ENCODE measurements at places on chromosomes 7 and 10.

DNA sequence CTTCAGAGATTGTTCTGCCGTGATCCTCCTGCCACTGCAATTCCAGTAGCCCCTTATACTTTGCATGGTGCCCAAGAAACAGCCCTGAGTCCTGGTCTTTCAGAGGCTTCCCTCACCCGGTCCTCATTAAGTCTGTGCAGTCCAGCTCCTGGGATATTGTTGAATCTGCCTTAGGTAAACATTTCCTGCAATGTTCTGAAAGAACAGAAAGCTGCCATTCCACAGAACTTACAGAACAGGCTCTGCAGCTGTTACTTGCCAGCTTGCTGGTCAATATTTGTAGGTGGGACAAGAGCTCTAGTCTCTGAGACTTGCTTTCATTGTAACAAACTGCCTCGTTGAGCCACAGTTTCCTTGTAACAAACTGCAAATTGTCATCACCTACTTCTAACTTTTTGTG, 115.0 kb upstream of the KIF5B start:
- DNase-seq: no peak

DNA sequence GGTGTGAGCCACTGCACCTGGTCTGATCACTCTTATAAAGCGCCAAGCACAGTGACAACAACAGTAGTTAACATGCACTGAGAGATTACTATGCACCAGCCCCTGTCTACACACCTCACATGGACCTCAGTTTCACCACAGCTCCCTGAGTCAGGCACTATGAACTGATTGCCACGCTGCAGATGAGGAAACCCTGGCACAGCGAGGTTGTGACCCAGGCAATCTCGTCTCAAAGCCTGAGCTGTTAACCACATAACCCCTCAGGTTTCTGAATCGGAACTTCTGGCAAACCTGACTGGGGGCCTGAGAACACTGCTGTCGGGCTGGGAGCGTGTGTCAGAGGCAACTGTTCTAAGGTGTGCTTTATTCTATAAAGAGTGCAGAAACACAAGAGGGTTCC, 150.8 kb downstream of the RNF216 start:
- no peak for DNase-seq

DNA sequence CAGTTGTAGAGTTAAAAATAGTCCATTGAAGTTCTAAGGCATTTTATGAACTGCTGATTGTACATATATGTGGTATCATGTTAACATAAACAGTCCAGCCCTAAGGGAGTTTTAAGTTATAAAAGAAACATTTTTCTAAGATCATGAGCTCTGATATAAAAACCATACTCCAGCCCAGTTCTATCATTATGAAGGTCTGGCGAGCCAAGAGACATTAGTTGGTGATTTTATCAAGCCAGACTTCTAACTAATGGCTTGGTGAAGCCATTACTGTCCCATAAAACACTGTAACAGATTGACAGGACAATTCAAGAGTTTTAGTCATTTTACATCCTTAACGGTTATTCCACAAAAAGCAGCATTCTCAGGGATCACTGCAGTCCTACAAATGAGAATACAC, 221.6 kb downstream of the RNLS start:
- no peak for DNase-seq

GRCh38 chr10:61869774-61870525, 31.5 kb upstream of the ARID5B start:
- DNase-seq: peak; percentile 80

DNA sequence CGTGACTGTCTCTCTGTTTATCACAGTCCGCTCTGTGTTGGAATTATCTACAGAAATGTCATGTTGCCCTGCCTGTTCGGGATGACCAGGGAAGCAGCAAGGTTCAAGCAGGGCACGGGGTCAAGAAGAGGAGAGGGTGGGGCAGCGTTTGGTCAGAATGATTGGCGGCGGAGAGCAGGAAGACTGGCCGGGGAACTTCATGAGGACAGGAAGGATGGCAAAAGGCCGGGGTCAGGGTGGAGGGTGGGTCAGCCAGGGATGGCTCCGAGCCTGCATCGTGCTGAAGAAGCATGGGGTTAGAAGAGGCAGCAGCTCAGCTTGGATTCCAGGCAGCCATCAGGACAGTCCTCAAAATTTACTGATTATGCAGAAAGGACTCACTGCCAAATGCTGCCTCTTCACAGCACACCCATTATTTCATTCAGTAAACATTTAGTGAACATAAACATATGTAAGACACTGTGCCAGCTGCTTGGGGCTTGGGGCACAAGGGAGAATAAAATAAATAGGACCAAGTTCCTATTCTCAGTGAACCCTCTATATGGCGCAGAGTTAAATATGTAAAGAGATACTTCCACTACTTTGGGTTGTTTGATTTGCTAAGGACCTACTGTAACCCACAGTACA, 42.8 kb downstream of the WNT2 start:
- no peak for DNase-seq

DNA sequence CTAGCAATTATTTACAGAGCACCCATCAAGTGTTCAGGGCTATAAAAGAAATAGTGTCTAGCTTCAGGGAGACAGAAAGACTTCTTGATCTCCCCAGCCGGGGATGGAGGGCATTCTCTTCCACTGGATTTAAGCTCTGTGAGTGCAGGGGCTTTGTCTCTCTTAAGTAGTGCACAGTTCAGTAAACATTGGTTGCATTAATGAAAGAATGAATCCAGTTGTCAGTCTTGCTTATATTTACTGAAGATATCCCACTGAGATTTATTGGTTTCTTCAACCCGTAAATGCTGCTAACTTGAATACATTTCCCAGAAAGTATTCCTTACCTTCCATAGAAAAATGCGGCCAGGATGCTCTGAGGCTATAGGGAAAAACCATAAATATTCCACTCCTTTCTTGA, 41.9 kb downstream of the AUTS2 start:
- DNase-seq: no peak

DNA sequence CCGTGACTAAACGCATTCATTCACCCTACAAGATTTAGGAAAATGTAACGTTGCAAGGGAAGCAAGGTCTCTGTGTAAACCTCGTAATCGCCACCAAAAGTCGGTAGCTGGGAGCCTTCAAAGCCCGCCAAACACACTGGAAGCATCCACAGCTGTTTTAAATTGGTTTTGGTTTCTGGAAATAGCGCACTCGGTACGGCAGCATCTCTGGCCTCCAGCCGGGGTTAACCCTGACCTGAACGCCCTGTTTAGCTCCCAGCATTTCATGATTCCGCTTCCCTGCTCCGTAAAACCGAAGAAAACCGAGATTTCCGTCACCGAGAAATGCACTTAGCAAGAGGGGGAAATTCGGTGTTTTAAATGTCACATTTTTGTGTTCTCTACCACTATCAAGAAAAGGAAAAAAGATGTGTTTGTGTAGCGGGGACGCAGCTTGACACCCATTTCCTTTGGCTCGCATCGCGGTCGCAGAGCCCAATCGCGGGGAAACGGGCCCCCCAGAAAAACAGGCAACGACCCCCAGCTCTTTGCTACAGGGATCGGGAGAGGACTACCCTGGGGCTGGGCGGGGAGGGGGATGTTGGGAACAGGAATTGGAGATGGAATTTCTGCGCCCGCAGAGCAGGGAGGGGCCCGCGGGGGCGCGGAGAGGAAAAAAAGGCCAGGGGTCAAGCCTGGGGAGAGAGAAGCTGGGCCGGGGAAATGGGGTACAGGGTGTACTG, 646 bp downstream of the SGCE start:
- DNase-seq: peak; percentile 66

- peak; percentile 43 for DNase-seq
Observed at GRCh38 chr10:60414111-60414510, 24.4 kb upstream of the ANK3 start.

GRCh38 chr7:44484482-44485313, 5.8 kb downstream of the NUDCD3 start:
- no peak for DNase-seq
